Stimulated activated CD8-positive, alpha-beta memory T cell treated with anti-CD3 and anti-CD28 coated beads, Interleukin-7, amount 100 ng/mL, for 1 hour (primary cell): ENCODE measurements at places on chromosomes 16 and 17.
A peak's percentile ranks its signal among the peaks of the same experiment; 100 is the strongest.

- no peak for DNase-seq
These were observed 16.4 kb downstream of the RAD51D start for GRCh38 chr17:35103271-35103670.

GRCh38 chr17:81094509-81095382 is 59.8 kb downstream of the BAIAP2 start:
- peak; percentile 92 for DNase-seq

DNA sequence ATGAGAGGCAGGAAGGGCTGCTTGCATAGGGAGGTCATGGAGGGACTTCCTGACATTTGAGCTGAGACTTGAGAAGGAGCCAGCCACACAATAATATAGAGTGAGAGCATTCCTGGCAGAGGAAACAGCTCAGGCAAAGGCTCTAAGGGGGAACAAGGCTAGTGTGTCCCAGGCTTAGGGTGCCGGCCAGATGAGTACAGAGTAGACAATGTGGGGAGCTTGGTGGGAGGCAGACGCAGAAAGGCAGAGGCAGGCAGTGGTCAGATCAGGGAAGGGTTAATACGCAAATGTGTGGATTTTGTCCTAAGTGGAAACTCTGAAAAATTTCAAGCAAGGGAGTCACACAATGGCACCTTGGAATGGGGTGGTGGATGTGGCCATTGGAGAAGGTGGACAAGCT is 31.3 kb downstream of the CD300LB start:
- DNase-seq: no peak

- no peak for DNase-seq
These were observed 345.1 kb downstream of the XYLT1 start for GRCh38 chr16:17125671-17126070.

DNA sequence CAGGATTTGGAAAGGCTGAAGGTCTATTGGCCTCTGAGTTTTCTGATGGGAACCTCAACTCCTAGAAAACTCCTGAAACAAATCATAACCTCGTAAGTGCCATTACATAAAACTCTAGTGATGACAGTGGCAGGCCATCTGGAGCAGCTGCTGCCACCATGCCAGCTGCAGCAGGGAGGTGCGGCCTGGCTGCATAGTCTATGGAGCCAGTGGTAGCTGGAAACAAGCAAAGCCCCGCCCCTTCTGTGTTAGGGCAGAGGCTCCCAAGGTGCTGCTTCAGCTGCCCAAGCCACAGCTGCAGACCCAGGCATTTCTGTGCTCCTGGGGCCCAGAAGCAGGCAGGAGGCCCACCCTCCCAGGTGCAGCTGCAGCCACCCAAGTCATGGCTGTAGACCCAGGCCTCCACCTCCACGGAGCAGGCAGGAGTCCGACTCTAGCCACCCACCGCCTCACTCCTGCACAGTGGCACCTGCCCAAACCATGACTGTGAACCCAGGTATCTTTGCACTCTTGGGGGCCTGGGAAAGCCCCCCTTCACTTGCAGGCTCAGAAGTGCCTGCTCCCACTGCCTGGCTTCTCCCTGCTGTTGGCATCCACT is 254.1 kb upstream of the KCNJ16 start:
- DNase-seq: no peak

DNA sequence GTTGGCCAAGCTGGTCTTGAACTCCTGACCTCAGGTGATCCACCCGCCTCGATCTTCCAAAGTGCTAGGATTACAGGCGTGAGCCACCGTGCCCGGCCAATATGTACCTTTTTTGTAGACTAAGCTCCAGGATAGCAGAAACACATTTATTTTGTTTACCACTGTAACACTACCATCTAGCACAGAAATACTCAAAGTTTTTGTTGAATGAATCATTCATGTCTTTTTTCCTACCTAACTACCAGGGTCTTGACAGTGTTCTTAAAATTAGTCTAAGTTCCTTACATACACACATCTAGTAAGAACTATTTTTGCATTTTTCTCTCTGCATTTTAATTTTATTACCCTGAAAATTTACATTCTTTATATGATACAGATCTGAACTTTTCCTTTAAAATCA is 44.4 kb downstream of the AKAP10 start:
- no peak for DNase-seq

DNA sequence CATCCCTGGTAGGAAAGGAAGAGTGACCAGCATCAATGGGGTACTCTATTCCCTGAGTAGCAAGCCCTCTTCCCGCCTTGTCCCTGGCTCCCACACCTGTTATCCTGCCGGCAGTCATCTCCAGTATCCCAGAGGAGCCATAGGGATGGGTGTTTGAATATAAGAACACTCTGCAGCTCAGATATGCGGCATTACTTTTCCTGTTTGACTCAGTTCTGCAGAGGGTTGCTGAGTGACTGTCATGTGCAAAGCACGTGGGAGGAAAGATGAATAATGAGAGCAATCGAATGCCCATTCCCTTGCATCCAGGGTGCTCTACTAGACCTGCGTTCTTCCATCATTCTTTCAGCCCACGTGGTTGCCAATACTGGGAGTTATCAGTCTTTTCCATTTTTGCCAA is 115.1 kb downstream of the PRKCB start:
- no peak for DNase-seq
